Fibroblast of lung (primary cell): ENCODE measurements at places on chromosomes 6 and 20. TPM values are rescaled to one million over a fixed set of nuclear protein-coding genes. Genes with fewer than 3 reads are reported as not detected.

NFKBIE gene
- 5.4 and 6.4 TPM in 2 replicates for total RNA-seq

GPR63 gene
- 0.51 and 3.0 TPM in 2 replicates for total RNA-seq

SEC23B gene
- total RNA-seq, result 34.7 and 52.0 TPM in 2 replicates

RALGAPB gene
- total RNA-seq, result 22.1 and 31.4 TPM in 2 replicates

GSTA3 gene
- total RNA-seq, result not detected in 2 replicates

PRR18 gene
- total RNA-seq, result not detected in 2 replicates

FUT9 gene
- total RNA-seq, result not detected in 2 replicates

GGTLC1 gene
- total RNA-seq, result not detected in 2 replicates
